Substantia nigra (tissue), 51 donors: ENCODE measurements at places on chromosomes 12 and 14.

DNA sequence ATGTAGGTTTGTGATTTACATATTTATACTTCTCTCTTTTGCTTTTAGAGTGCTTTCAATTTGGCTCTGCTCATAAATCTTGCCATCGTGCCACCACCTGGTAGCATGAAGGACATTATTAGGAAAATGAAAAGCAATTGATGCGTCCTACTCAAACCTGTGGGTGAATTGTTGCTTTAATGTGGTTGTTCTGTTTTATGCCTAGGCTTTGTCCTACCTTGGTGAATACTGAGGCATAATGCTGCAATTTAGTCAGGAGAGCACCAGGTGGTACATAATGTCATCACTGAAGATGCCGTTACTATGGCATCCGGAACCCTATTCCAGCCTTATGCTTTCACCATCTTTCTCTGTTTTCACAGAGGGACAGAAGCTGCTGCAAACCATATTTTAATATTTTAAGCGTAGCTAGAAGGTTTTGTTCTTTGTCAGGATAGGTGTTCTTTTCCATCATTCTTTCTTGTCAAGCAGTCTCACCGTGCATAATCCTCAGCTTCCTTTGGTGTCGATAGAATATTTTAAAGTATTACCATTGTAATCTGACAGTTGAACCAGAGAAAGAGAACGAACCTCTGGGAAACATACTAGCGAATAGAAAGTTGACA is 68.5 kb upstream of the PKP2 start:
- no peak for DNase-seq

DNA sequence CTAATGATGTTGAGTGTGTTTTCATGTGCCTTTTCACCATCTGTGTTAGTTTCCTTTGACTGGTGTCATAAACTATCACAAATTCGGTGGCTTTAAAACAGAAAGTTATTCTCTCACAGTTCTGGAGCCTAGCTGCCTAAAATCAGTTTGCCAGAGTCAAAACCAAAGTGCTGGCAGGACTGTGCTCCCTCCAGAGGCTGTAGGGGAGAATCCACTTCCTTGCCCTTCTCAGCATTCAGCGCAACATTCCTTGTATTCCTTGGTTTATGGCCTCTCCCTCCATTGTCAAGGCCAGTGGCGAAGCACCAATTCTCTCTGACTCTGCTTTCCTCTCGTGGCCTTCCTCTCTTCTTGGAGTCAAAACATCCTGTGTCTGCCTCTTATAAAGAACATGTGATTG is 174.2 kb upstream of the PDE3A start:
- DNase-seq: no peak

DNA sequence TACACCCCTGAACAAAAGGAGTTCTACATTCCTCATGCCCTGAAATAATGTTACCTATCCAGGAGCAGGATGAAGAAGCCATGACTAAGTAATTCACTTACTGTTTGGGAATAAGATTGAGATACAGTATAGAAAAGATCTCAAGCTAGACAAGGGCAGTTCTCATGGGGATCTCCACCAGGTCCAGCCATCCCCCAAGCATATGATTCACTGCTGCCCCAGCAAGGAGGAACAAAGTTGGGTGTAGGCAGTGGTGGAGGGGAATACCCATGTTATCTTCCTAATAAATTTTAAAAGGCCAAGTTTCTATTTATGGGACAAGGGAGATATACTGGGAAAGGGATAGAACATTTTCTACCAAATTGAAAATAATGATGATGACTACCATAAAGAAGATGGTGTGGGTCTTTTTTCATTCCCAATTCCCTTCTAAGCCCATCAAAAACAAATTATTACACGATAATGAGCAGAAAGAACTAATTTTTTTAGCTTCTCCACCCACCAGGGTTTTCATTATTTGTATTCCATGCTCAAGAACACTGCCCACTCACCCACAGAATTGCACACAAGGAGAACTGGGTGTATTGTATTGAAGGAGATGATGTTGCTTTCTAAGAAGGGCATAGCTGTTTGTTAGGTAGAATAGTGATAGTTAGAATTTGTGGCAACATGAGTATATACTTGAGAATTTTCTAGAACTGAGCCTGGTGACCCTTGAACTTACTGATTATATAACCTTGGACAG is 204.6 kb downstream of the BTG1 start:
- DNase-seq: no peak

DNA sequence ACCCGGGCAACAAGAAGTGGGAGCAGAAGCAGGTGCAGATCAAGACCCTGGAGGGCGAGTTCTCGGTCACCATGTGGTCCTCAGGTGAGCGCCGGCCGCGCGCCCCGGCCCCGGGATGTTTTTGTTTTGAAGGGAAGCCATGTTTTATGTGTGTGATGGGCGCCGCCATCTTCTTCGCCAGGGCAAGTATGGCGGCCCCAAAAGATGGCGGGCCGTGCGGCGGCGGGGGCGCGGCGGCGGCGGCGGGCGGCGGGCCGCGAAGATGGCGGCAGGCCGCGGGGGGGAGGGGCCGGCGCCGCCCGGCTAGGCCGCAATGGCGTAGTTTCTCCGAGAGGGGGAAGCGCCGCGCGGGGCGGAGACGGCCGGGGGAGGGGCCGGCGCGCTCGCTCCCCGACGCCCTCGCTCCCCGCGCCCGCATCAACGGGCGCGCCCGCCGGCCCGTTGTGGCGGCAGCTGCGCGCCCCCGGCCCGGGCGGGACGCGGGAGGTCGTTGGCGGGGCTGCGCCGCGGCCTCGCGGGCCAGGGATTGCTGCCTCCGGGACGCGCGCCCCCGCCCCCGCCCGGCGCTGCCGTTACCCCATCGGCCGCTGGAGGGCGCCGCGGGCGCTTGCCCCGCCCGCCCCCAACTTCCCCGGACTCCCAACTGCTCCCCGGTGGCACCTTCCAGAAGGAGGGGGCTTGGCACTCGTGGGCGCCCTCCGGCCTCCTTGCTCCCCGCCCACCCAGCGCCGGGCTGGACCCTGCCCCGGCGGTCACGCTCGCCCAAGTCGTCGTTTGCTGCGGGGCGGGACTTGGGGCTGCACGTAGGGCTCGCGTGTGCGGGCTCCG is 1.1 kb downstream of the YY1 start:
- DNase-seq: peak; percentile 73

GRCh38 chr12:77788231-77789168 is 42.2 kb upstream of the NAV3 start:
- DNase-seq: no peak

- no peak for DNase-seq
Observed at GRCh38 chr14:91351512-91351862, 66.1 kb downstream of the CCDC88C start.
